ENCODE measurements at places on chromosomes 12 and 14.

- no peak for DNase-seq
Measured at GRCh38 chr12:54147186-54147585, 41.6 kb downstream of the SMUG1 start.

GRCh38 chr12:39375206-39375808 lies 67.6 kb downstream of the KIF21A start:
- DNase-seq, result no peak

- no peak for DNase-seq
Measured at GRCh38 chr14:105145381-105146180, 23.0 kb downstream of the JAG2 start.

DNA sequence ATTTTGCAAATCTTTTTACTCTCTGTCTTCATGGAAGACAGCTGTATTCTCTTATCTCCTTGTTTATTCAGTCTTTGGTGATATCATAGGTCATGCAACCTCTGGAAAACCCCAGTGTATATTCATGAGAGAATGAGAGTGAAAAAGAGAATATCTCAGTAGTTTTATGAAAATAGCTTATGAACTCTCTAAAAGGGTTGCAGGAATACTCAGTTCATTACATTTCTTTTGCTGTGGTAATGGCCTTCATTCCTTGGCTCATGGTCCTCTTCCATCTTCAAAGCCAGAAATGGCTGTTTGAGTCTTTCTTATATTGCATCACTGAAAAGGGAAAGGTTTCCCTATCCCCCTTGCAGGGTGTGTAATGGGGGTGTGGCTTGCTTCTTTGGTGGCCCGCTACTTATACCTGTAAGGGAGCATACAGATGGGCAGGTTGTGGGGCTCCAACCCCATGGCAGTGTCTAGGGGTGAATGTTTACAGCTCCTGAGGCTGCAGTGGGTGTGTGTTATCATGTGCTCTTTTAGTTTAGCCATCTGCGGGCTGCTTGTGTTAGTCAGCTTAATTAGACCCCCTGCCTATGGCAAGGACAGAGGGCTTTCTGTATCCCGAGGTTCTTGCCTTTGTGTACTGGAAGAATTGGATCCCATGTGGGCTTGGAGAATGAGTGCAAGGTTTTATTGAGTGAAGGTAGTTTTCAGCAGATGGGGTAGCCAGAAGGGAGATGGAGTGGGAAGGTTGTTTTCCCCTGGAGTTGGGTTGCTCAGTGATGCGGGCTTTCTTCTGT lies 150.2 kb downstream of the CCDC91 start:
- no peak for DNase-seq

All from A549 (cell line).